Fibroblast of the aortic adventitia (primary cell): ENCODE measurements at places on chromosomes 12 and 14. TPM values are rescaled to one million over a fixed set of nuclear protein-coding genes. Genes with fewer than 3 reads are reported as not detected.

The HELB gene
- 3.0 and 3.7 TPM in 2 replicates for total RNA-seq

The GDF3 gene
- not detected in 2 replicates for total RNA-seq

The ALG10B gene
- 1.4 and 5.6 TPM in 2 replicates for total RNA-seq

The FZD10 gene
- total RNA-seq = not detected in 2 replicates

The RNASE7 gene
- total RNA-seq = not detected in 2 replicates

The TRPV4 gene
- 0.25 and 2.1 TPM in 2 replicates for total RNA-seq

The LRRC9 gene
- not detected in 2 replicates for total RNA-seq

The DLGAP5 gene
- 0.49 and 23.8 TPM in 2 replicates for total RNA-seq

The ISCU gene
- total RNA-seq = 136 TPM in 2 replicates

The RBP5 gene
- total RNA-seq = not detected in 2 replicates
